Muscle of arm (tissue), 14 donors: ENCODE measurements at places on chromosomes 13 and 19.

GRCh38 chr19:16773259-16773658 lies 53.6 kb downstream of the NWD1 start:
- no peak for DNase-seq

DNA sequence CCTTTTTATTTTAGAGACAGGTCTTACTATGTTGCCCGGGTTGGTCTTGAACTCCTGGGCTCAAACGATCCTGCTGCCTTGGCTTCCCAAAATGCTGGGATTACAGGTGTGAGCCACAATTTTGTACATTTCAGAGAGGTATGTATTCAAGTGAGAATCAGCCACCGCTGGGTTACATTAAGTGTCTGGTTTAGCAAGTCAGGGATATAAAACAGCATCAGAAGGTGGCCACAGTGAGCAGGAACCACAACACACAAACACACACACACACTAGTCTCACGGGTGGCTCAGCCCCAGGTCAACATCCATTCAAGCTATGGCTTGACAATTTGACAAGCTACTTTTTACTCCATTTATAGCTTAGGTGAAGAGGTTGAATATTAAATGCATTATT lies 20.2 kb downstream of the KLK5 start:
- DNase-seq: no peak

DNA sequence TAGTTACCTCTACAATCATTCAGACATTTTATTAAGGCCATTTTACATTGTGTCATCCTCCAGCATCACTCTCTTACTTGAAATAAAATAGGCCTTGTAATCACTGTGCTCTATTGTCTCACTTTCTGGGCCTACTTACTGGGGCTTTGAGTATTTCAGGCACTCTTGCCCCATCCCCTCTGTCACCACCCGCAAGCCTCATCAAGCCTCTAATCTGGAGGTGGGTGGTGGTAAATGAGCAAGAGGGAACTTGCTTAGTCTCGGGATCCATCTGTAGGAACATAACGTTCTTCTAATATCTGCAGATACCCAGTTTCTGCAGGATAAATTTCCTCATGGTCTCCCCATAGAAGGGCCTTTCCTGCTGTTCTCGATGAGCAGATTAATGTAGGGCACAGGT lies 19.4 kb upstream of the GPR18 start:
- DNase-seq: no peak

DNA sequence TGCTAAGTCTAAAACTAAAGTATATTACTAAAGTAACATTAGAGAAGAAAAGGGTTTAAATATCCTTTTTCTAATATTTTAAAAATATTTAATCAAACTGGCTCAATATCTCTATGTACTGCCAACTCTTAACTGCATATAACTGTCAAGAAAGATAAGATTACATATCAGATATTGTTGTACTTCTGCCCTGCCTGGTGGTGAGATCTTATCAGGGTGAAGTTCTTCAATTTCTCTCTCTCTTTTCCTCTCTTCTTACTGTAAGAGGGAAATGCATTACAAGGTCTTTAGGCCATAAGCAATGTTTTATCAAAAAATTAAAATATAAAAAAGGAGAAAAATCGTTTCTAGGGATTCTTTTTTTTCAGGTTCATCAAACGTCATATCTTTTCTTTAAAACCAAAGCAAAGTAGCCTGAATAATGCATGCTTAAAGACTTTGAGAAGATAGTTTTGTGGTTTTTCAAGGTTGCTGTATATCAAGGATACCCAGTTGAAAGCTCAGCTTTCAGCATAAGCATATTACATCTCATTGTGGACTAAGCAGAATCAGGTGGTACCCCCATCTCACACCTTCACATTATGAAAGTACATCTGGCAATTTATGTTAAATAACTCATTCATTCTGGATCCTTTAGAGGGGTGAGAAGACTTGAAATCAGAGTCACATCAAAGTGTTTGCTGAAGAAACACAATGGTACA lies 1625.7 kb upstream of the SLC10A2 start:
- DNase-seq: no peak

- no peak for DNase-seq
These were observed 1647.6 kb upstream of the SPRY2 start for GRCh38 chr13:81988567-81988966.

- no peak for DNase-seq
These were observed 492 bp upstream of the PGLYRP1 start for GRCh38 chr19:46023311-46023779.

- DNase-seq: no peak
These were observed 2421.4 kb downstream of the PCDH9 start for GRCh38 chr13:64808704-64809103.

DNA sequence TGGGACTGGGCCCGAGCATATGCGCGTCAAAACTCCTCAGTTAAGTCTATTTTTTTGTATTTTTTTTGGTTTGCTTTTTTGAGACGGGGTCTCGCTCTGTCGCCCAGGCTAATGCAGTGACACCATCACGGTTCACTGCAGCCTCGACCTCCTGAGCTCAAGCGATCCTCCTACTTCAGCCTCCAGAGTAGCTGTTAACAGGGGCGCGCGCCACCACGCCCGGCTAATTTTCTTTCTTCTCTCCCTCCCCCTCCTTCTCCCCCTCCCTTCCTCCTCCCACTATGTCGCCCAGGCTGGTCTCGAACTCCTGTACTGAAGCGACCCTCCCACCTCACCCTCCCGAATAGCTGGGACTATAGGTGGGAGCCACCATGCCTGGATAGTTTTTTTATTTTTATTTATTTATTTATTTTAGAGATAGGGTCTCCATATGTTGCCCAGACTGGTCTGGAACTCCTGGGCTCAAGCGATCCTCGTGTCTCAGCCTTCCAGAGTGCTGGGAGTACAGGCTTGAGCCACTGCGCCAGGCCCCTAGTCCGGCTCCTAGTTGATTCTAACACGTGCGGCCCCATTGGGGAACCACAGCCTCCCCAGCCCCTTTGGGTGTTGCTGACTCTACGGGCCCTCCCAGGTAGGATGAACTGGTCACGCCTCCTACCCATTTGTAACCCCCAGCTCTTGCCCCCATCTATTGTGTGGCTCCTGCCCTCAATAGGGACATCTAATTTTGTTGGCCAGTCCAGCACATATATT lies 806 bp upstream of the ZNF837 start:
- DNase-seq: no peak

DNA sequence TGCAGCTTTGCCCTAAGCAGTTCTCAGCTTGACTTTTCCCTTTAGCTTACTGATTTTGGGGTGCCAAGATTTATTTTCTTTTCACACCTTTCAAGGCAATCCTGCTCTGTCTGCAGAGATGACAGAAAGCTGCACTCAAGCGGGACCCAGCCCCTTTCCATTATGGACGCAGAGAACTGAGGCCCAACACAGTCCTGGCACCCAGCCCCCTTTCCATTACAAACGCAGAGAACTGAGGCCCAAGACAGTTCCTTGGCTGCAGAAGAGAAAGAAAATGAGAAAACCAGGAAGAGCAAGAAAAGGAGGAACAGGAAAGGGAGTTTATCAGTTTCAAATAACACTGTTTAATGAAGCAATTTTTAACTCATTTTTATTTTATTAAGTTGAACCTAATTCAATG lies 36.8 kb upstream of the ATP11A start:
- DNase-seq: peak; percentile 91

- no peak for DNase-seq
These were observed 97.3 kb downstream of the TDRD3 start for GRCh38 chr13:60494296-60494695.

DNA sequence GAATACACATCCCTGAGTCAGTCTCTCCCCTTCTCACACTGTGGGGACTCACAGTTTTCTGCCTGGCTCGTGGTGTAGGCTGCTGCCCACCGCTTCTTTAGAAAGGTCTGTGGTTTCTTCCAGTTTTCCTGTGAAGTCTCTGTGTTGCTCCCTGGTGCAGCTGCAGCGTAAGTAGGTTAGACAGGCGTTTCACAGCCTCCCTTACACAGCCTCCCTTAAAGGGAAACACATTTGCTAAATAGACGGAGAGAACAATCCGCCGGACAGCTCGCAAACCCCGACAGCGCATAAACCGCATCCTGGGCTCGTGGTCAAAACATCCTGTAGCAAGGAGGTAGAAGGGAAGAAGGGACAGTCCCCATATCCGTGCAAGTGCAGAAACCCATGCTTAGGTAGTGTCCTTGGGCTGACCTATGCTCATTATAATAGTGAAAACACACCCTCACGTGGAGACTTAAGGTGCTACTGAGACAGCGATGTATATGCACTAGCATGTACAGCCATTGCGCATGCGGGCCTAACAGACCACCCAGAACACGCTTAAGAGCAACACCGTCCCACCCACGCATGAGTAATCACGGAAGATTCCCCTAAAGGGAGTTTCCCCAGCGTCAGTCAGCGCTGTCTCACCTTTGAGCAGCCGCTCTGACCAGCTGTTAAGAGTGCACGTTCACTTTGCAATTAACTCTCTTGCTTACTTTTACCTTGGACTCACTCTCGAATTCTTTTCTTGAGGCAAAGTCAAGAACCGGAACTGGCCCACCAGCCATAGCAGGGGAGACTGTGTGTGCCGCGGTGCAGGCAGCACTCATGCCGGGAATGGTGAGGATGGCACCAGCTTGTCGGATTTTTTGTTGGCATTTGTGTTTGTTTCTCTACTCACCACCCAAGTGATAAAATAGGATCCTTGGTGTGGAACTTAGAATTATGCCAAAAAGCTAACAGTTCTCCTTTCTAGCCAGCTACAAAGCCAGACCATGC lies 16.6 kb downstream of the SIGLEC8 start:
- DNase-seq: no peak

DNA sequence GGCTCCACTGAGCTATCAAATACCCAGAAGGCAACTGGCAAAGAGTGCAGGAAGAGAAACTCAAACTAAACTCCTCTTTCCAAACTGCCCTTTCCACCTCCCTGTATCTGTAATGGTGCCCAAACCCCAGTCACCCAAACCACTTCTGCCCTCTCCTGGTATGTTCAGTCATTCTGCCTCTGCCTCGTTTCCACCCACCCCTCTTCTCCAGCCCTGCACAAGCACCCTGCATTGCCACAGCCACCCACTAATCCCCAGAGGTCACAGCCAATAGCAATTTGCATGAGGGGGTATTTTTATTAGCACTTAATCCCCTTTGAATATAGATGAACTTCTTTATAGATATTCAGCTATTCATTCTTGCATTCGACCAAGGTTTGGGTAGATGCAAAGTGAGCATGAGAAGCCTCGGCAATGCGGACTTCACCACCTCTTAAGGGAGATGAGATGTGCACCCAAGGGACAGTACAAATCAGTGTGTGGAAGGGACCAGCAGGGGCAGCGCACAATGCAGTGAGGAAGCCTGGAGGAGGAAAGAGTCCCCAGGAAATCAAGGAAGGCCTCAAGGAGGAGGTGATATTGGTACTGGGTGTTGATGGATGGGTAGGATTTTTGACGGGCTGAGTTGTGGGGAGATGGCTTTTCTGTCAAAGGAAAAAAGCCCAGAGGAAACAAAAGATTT lies 12.4 kb downstream of the TMEM272 start:
- DNase-seq: no peak

- DNase-seq: peak; percentile 77
These were observed 65.6 kb downstream of the MCF2L start for GRCh38 chr13:113034451-113035212.

DNA sequence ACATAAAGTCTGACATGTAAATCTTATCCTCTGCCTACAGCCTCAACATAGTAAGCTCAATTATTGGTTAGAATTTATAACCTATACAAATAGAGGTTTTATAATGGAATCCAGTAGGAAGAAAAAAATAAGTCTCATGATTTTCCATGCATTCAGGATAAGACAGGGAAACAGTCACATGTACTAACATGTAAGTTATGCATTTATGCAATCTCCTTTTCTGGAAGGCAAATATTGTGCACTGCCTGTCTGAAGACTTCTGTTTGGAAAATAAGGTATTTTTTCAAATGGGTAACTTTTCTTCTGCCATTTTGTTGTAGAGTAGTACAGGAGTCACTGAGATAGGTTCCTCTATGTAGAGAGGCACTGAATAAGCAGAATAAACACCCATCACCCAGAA lies 92.7 kb downstream of the NALCN start:
- DNase-seq: no peak

- DNase-seq: no peak
These were observed 9.9 kb downstream of the PALM3 start for GRCh38 chr19:14051980-14052379.

DNA sequence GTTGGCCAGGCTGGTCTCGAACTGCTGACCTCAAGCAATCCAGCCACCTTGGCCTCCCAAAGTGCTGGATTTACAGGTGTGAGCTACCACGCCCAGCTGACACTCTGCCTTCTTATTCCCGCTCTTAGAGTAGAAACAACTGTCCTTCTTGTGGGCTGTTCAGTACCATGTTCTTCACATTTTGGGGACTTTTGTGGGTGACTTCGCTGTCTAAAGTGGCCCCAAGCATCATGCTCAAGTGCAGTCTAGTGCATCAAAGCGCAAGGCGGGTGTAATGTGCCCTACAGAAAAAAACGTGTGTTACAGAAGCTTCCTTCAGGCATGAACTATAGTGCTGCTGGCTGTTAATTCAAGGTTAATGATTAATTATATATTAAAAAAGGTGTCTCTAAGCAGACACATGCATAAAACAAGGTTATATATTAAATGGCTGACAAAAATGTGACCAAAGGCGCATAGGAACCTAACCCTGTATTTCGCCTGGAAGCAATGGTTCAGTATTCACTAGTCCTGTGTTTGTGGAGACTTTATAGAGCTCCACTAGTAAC lies 38.3 kb downstream of the ABCC4 start:
- no peak for DNase-seq

- DNase-seq: no peak
These were observed 12.4 kb downstream of the HNRNPM start for GRCh38 chr19:8457209-8457608.

GRCh38 chr13:79056706-79057105 lies 349.3 kb downstream of the RBM26 start:
- no peak for DNase-seq

GRCh38 chr13:28071424-28071823 lies 29.0 kb downstream of the FLT3 start:
- DNase-seq: no peak
